IPS DF 19.7 (cell line): ENCODE measurements at places on chromosomes 7 and 10.

DNA sequence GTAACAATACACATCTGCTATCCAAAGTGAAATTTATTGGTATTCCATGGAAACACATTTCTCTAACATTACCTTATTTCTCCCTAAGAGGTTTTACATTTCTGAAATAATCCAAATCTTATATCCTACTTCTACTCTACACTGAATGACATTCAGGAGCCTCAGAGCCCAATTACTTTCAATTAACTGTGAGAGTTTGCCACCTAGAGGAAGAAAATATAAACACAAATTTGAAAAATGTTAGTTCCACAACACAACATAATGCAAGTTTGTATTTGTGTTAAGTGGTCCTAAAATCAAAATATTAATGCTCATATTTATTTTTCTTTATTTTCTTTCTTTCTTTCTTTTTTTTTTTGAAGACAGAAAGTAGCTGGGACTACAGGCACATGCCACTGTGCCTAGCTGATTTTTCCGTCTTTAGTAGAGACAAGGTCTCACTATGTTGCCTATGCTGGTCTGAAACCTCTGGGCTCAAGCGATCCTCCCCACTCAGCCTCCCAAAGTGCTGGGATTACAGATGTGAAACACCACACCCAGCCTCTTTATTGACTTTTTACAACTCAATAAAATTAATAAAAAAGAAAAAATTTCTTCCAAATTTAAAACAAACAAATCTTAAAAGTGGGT lies 46.0 kb downstream of the ATAD1 start:
- no peak for DNase-seq

DNA sequence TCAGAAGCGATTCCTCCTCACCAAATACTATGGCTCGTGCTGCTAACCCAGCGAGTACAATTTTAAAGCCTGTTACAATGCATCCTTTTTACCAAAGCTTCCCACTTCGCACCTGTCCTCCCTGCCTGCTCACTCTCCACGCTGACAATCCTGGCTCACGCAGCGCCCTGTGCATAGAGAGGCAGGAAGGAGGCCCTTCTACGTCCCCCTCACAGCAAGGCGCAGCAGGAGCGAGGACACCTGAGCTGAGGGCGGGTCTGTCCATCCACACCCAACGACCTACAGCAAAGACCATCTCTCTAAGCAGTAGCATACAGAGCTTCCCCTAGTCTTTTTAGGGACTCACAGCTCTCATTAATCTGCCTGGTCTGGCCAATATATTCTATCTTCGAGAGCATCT lies 46.0 kb downstream of the MKI67 start:
- DNase-seq: no peak

- DNase-seq: no peak
Observed at GRCh38 chr10:133088179-133088955, 643 bp downstream of the ADGRA1 start.

DNA sequence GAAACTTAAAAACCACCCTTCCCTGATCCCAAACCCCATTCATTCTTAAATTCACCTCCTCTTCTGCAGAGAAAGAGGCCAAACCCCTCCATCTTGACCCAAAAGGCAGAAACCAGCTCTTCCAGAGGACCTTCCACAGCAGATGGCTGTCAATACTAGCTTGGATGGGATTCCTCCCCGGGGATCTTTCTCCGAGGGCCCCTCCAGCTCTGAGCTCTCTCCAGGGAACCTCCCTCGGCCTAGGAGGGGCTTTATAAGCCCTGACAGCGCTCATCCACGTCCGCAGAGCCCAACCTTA lies 5.4 kb downstream of the TNRC18 start:
- DNase-seq: no peak

DNA sequence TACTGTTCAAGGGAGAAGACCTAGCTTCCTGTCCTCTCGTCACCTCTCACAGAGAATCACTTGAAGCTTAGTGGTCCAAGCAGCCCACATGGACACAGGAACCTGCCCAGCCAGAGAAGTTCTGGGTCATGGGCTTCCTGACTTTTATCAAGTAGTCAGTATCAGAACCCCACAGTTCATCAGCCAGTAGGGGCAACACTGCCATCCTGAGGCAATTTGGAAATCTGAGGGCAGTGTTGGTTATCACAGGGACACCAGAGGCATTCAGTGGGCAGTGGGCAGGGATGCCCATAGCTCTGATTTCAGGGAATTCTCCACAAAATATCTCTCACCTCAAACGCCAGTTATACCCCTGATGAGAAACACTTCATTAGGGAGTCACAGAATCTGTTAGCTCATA lies 22.5 kb upstream of the MGAM2 start:
- no peak for DNase-seq

GRCh38 chr7:105189859-105190492 lies 176.0 kb downstream of the KMT2E start:
- DNase-seq: no peak

DNA sequence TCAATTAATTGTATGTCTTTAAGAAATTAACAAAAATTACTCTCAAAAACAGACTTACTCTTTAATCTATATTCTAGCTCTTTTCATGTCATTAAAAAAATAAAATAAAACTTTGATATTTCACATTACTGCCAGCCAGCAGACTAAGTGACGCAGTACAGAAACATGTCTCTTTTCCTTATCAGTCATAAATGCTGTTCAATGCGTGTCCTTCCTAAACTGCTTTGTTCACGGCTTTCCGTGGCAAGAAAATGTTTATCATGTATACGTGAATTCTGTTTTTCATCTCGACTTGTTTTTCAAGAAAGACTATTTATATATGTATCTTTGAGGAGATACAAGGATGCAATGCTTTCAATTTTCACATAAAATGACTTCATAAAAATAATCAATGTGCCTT lies 182.4 kb downstream of the DOCK4 start:
- DNase-seq: no peak

GRCh38 chr7:744854-745430 lies 17.9 kb upstream of the PRKAR1B start:
- DNase-seq: no peak

GRCh38 chr10:126463286-126463685 lies 75.0 kb upstream of the ADAM12 start:
- no peak for DNase-seq

GRCh38 chr7:100878013-100878412 lies 3.1 kb downstream of the SRRT start:
- DNase-seq: no peak

GRCh38 chr7:151366880-151367222 lies 25.2 kb downstream of the NUB1 start:
- DNase-seq: no peak

- no peak for DNase-seq
Observed at GRCh38 chr7:23712368-23713284, 2.6 kb downstream of the STK31 start.

- no peak for DNase-seq
Observed at GRCh38 chr10:10785627-10786026, 232.0 kb upstream of the CELF2 start.

DNA sequence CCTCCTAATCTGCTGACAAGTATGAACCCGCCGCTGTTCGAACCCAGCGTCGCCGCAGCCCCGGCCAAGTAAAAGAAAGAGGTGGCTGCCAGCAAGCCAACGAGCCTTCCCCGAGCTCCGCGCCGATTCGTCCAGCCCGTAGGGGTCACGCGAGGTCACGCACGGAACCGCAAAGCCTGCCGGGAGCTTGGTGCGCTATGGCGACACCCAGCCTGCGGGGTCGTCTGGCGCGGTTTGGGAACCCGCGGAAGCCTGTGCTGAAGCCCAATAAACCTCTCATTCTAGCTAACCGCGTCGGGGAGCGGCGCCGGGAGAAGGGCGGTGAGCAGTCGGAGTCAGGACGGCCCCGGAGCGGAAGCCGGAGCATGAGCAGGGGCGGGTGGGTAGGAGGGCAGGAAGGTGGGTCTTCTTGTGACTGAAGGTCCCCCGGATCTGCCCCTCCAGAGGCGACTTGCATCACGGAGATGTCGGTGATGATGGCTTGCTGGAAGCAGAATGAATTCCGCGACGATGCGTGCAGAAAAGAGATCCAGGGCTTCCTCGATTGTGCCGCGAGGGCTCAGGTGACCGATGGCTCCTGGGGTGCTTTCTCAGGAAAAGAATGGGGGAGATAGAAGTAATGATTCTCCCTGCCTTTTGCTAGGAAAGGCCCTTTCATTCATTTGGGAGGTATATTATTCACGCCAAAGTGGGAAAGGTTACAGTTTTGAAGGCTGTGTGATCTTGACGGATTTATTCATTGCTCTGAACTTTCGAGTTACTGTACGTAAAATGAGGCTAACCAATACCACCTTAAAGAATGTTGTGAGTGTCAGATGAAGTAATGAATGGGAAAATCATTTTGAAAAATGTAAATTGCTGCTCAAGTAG lies at the start of gene CHCHD1:
CHCHD1 (plus strand) TSS at position 170 of the 870 bp plus-strand sequence; CDS start at position 198, 28 bp downstream.
- no peak for DNase-seq

GRCh38 chr7:155062411-155062810 lies 7.7 kb upstream of the HTR5A start:
- DNase-seq: no peak

- DNase-seq: no peak
Observed at GRCh38 chr7:49403844-49404243, 369.6 kb upstream of the VWC2 start.

DNA sequence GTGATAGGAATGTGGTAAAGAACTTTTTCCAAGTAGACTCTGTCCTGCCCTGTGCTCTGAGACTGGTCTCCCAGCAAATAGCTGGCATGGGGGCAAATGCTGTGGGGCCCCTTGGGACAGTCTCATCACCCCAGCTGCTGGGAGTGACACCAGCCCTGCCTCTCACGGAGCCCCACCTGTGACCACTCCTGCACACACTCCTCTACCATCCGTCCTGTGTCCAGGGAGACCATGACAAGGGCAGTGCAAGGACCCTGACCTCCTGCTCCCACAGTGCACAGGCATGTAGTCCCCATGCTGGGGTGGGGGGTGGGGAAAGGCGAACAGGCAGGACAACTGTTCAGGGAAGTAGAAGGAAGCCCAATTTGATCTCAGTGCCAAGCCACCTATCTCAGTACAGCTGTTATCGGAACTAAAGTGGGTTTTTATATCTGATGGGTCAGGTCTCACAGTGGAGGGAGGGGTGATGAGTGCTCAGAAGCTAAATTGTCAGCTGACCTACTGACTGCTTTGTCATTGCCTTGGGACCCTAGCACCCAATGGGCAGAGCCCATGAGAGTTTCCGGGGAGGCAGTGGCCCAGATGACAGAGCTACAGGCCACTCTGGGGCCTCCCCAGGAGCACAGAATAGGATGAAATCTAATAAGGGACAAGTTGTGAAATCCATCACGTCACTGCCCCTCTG lies 24.5 kb downstream of the VSTM4 start:
- no peak for DNase-seq

- no peak for DNase-seq
Observed at GRCh38 chr10:114694062-114694461, 36.0 kb upstream of the ABLIM1 start.

GRCh38 chr10:130418731-130419130 lies 282.5 kb downstream of the GLRX3 start:
- DNase-seq: no peak

- DNase-seq: no peak
Observed at GRCh38 chr7:69177941-69178494, 420.3 kb upstream of the AUTS2 start.

- no peak for DNase-seq
Observed at GRCh38 chr7:22700559-22701002, 26.4 kb upstream of the IL6 start.

DNA sequence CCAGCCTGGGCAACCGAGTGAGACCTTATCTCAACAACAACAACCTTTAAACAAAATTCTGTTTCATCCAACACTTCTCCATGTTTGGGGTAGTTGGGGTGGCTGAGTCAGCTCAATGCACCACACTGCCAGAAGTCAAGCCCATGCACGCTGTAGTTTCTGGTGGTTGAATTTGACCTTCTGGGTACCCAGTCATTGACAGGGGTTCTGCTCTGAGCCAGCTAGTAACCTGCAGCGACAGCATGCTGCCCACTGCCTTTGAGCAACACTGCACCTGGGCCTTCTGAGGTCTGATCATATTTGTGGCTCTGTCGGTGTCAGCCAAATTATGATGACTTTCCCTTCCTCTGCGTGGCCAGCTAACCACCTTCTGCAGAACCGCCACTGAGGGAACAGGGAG lies 84.6 kb upstream of the ZNF438 start:
- DNase-seq: no peak

- peak; percentile 57 for DNase-seq
Observed at GRCh38 chr7:134724606-134725005, 54.8 kb upstream of the CALD1 start.

DNA sequence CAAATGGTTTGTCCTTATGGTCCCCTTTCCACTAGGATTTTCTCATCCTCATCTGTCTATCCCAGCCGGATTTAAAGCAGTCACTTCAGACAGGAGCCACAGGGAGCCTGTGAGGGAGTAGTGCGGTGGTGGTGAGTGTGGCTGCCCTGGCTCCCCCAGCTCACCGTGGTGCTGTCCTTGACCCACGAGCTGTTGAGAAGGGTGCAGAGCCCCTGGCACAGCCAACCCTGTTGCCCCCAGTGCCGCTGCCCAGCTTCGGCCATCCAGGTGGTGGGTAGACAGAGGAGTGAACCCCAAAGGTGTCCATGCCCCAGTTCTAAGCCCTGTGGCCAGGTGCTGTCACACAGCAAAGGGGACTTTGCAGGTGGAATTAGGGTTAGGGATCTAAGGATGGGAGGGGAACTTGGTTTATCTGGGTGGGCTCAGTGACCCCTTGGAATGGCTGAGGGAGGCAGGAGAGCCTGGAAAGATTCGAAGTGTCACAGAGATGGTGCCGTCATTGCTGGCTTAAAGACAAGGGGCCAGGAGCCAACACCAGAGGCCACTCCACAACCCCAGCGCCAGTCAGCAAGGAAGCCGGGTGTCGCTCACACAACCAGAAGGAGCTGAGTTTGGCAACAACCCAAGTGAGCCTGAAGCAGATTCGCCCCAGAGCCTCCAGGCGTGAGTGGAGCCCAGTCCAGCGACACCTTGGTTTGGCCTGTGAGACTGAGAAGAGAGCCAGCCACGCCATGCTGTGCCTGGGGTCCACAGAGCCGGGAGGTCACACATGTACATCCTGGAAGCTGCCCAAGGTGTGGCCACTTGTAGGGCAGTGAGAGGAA lies 142.4 kb downstream of the ADCY1 start:
- no peak for DNase-seq

DNA sequence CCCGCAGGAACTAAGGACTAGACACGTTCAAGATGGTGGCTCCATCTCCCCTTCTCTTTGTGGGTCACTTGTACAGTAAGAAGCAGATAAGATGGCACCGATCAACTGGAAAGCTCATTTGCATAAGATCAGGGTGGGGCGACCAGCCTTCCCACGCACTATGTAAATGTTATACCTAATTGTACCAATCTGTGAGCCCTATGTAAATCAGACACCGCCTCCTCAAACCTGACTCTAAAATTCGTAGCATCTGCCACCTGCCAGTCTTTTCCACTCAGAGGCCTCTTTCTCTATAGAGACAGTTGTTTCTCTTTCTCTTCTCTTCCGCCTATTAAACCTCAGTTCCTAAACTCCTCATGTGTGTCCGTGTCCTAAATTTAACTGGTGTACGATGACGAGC lies 324.5 kb downstream of the PHF14 start:
- peak; percentile 9 for DNase-seq

DNA sequence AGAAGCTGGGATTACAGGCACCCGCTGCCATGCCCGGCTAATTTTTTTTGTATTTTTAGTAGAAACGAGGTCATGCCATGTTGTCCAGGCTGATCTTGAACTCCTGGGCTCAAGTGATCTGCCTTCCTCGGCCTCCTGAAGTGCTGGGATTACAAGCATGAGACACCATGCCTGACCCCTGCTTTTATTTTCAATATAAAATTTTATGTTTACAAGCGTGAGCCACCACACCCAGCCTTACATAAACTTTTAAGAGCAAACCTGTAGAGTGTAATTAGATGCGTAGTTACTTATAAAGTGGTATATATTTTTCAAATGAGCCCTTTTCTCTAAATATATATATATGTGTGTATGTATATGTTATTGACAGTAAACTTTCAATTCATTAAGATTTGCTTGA lies 8.7 kb downstream of the CNNM2 start:
- DNase-seq: no peak

GRCh38 chr7:36280840-36281812 lies 108.5 kb upstream of the ANLN start:
- no peak for DNase-seq
